Lower leg skin (tissue), 4 donors: ENCODE measurements at places on chromosomes 16 and 17. TPM values are rescaled to one million over a fixed set of nuclear protein-coding genes. Genes with fewer than 3 reads are reported as not detected.

Gene TMEM238L
- 1.2 TPM for total RNA-seq

DNA sequence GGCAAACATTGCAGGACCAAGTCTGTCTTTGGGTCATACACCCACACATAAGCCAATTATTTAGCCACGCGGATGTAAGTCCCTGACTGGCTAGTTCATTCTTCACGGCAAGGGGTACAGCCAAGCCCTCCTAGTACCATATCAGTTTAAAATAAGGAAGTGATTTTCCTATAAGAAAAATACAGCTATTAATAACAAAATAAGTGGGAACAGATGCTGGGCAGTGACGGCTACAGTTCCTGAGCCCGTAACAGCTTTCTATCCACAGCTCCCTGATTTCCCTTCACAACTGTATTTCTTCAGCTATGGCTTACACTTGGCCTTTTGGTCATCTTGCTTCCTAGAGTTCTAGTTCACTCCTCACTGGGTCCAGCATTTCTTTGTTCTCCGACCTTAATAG is 542.4 kb upstream of the C16orf82 start:
- DNase-seq, result no peak

DNA sequence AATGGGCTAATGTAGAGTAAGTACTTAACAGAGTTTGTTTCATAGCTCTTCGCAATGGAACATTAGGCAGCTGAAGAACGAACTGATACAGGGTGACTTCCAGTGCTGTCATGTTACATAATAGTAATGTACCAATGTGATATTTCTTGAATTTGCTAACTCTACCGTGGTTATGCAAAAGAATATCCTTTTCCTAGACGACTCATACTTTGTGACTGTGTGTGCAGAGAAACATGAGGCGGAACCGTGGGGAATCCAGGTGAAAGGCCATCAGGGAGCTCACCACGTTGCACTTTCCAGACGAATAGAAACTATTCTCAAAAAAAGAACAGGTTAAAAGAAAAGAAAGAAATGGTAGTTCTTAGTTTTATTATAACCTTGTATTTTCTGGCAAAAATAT is 13.2 kb downstream of the NOB1 start:
- no peak for DNase-seq

- no peak for DNase-seq
These were observed 53.0 kb downstream of the SMPD3 start for GRCh38 chr16:68395167-68395786.

Gene ZFP1
- 4.8 TPM for total RNA-seq

DNA sequence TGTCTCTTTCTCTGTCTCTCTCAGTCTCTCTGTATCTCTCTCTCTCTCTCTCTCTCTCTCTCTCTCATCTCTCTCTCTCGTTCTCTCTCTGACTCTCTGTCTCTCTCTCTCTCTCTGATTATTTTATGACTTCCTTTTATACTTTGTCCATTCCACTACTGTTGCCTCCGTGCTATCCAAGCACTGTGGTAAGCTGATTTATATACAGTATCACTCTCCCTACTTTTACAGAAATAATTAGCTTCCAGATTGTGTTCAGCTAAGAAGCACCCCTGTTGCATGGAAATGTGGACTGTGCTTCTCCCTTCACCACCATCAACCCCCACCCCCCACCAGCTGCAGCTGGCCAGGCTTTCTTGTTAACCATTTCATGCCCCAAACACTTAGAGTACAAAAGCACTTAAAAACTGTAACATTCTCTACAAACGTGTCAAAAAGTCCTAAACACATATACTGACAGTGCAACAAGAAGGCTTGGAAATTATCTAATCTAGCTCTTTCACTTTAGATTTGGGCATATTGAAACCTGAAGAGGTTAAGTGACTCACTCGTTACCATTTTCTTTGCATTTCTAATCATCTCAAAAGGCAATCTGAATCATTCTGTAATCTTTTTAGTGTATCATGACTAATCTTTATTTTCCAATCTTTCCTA is 11.6 kb upstream of the TMEM100 start:
- DNase-seq, result no peak

- peak; percentile 85 for DNase-seq
These were observed 968 bp downstream of the RIPOR1 start for GRCh38 chr16:67529582-67530012.

- no peak for DNase-seq
These were observed 606 bp upstream of the C17orf113 start for GRCh38 chr17:42051013-42051400.

DNA sequence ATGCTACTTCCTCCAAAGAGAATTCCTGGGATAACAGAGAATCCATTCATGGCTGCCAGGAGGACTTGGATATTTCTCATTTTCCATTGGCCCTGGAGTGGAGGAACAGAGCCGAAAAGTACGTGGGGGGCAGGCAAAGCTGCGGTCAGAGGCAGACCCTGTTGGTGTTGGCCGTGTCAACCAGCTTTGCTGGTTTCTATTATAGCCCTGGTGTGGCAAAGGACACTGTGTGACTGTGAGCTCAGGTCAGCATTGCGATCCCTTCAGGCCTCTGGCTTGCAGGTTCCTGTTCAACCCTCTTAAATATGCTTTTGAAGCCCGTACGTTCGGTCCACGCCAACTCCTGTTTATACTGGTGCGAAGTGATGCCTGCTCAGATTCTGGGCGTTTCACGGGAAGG is 596.2 kb downstream of the MAF start:
- DNase-seq, result no peak

Gene G6PC1
- total RNA-seq, result not detected

Gene KRTAP2-3
- not detected for total RNA-seq

Gene IGF2BP1
- total RNA-seq, result not detected

DNA sequence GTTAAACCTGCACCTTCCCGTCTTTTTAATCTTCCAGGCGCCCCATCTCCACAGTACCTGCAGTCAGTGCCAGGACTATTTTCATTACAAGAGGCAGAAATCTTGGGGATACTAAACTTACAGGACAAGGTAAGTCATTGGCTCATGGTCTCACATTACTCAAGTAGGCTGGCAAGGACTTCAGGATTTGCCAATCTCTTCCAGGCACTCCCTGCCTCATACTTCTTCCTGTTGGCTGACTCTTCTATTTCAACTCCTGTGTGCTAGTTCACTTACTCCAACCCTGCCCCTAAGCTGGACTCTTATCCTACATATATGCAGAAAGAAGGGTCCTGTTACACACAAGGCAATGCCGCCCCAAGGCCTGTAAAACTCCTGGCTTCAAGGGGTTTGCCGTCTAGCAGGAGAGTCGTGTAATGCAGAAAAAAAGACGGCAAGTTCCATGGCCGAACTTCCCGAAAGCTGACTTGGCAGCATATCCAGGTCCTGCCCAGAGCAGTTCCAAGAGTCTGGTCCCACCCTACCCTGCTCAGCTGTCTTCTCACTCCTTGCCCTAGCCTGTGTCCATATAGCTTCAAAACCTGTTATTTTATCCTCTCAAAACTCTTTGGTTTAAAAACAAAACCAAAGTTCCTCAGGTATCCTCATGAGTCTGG is 14.8 kb downstream of the ERN1 start:
- DNase-seq, result no peak

GRCh38 chr17:33811004-33811760 is 443.9 kb upstream of the CCL2 start:
- no peak for DNase-seq

Gene DLX4
- total RNA-seq, result 1.9 TPM

DNA sequence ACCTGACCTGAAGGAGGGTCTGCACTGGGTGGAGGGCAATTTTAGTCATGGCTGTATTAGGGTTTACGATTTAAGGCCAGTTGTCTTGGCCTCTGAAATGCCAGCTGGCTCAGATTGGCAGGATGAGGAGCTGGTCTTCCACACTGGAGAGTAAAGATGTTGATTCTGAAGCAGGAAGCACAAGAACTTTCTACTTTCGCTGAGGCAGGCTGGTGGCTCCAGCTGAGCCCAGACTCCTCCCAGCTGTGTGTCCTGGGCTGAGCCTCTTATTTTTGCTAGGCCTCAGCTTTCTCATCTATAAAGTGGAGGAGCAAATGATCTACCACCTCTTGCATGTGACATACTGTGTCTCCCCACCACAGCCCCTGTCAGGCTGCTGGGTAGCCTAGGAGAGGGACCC is 74.4 kb downstream of the MRM1 start:
- no peak for DNase-seq

DNA sequence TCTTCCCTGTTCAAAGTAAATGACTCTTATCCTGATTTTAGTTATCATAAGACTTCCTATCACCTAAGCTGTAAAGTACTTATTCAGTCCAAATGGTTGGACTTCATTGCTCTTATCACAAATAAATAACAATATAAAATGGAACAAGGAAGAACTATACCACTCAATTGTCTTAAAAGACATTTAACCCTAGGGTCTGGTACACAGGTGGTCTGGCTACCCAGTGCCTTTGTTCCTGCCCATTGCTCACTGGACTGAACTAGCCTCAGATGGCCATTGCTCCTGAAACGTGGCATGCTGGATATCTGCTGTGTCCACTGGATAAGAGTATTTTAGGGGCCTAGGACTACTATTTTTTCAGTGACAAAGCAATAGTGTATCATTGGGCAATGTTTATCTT is 574.3 kb upstream of the CA10 start:
- DNase-seq, result no peak

DNA sequence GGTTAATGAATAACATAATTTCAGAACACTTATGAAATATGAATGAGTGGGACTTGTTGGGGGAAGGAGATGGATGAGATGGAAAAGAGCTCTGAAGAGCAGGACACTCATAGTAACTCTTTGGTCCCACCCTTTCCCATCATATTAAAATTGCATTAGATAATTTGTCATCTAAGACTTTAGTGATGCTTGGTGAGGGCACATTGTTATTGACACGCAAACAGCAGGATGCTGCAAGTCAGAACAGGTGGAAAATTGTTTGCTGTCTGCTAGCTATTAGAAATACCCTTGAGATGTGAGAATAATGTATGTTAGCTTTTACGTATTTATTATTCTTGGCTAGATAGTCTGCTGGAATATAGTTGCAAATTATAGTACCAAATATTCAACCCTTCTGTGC is 75.7 kb downstream of the TANC2 start:
- DNase-seq, result no peak

DNA sequence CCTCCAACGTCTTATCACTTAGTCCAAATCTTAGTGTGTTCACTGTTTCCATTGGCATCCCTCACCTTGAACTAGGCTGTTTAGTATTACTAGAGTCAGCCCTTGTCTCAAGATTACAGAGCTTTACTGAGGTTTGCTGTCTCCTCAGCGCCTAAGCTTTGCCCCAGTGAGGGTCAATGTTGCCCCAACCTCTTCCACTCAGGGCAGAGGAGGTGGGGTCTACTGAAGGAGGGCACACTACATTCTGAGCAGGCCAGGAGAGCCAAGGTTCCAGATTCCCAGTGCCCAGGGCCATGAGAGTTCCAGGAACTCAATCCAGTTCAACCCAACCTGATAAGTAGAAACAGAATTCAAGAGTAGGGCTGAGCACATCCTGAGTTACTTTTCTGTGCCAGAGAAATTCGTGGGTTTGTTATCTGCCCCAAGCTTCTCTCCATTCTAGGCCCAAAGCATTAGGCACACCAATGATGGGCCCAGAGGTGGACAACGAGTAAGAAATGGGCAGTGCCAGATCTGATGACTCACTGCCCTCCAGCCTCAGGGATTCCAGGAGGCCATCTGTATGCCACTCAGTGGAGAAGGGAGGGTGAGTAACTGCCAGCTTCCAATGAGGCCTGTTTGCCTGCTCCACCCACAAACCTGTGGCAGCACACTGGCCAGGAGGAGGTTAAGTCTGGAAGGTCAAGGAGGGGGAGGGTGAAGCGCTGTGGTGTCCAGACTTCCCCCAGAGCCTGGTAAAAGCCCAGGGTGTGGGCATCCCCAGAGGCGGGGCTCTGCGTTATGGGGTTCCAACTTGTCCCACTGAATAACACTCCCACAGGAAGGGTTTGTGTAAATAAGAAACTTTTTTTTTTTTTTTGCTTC is 8.2 kb downstream of the TUBG2 start:
- no peak for DNase-seq

Gene C17orf113
- total RNA-seq, result 1.4 TPM

Gene TSPAN10
- 1.6 TPM for total RNA-seq

DNA sequence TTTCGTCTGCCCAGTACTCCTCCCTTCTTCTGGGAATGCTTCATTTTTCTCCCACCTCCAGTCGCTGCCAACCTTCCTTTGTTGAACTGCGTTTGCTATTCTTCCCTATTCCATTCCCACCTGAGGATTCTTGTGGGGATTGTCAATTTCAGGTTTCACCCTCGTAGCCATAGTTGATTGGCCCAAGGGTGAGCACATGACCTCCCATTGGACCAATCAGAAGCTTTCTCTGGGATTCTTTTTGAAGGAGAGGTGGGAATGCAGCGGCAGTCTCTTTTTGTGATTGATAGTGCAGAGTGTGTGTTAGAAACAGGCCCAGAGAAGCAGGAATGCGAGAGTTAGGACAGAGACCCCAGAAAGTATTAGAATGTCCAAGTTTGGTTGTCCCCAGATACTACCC is 49.1 kb upstream of the GPRC5B start:
- no peak for DNase-seq

DNA sequence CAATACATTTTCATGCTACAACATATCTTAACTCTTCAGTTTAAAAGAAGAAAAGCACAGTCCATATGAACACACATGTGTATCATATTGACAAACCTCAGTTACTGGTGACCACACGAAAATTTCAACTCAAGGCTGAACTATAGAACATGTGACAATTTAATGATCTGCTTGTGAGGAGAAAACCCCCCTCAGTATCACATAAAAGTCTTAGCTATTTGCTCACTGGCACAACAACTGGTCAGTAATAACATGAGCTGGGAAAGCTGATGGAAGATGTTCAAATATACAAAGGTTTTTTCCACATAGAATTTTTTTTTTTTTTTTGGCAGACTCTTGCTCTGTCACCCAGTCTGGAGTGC is 19.5 kb downstream of the ZNF652 start:
- DNase-seq, result no peak

GRCh38 chr16:67881621-67882161 is 3.0 kb upstream of the NRN1L start:
- no peak for DNase-seq

GRCh38 chr17:32453370-32453769 is 9.1 kb downstream of the PSMD11 start:
- DNase-seq, result no peak

DNA sequence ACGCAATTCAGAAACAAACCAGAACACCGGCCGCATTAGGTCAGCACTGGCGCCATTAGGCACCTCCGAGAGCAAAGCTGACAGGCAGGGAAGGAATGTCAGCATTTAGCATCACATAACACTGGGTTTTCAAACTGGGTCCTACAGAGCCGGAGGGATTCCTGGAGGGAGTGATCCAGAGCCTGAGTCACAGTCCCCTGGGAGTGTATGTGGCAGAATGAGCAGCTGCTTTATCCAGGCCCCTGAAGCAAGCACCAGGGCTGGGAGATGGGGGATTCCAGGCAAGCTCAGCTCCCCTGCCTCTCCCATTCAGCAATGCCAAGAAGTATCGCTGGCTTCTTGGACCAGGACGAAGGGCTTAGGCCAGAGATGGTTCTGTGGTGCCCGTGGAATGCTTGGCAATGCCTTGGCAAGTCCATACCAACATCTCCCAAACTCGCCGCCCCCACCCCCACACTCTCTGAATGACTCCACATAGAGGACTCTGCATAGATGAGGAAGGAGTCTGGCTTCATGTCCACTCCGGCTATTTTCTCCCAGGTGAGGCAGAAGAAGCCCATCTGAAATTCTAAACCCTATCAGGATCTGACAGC is 20.4 kb downstream of the GAS7 start:
- DNase-seq, result no peak

Gene DPEP3
- not detected for total RNA-seq

Gene ZNF423
- total RNA-seq, result 2.4 TPM

GRCh38 chr17:68385490-68386215 is 71.6 kb downstream of the WIPI1 start:
- DNase-seq, result no peak

Gene CHST4
- total RNA-seq, result not detected

- DNase-seq, result peak; percentile 66
These were observed 79.6 kb upstream of the CACNG5 start for GRCh38 chr17:66755101-66755943.

- no peak for DNase-seq
These were observed 10.8 kb upstream of the MTMR4 start for GRCh38 chr17:58525239-58525638.
